Amniotic stem cell (primary cell): ENCODE measurements at places on chromosomes 12 and 14.

GRCh38 chr12:94714378-94715114 lies 64.2 kb upstream of the TMCC3 start:
- DNase-seq, result no peak

GRCh38 chr14:97747316-97747715 lies 950.1 kb downstream of the VRK1 start:
- DNase-seq, result no peak

DNA sequence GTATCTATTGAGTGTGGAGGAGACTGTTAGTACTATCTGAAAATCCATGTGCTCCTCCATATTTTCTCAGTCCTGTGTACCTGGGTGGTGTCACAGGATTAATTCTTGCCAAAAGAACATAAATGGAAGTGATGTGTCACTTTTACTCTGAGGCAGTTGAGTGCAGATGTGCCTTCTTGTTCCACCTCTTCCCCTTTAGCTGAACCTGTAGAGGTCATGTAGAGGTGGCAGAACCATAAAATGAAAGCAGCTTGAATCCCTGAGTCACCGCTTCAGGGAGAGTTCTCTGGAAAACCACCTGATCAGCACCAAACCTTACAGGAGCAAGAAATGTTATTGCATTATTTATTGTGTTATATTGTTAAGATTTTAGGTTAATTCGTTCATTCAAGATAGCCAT lies 14.7 kb upstream of the SLC25A3 start:
- no peak for DNase-seq

- DNase-seq, result no peak
Observed at GRCh38 chr12:108380382-108380781, 41.3 kb upstream of the CMKLR1 start.

DNA sequence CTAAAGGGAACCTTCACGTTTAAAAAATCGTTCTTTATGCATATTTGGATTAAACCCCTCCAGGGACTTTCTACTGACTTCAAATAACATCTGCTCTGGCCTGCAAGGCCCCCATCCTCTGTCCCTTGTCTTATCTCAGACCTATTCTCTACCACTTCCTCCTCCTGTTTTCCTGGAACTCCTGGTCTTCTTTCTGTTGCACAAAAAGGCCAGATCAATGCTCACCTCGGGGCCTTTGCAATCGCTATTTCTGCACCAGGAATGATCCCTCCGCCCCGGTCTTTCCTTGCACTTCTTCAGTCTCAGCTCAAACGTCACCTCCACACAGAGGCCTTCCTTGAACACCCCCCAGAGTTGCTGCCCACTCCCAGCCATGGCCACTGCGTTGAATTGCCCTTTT lies 57.6 kb upstream of the BEGAIN start:
- DNase-seq, result no peak

- no peak for DNase-seq
Observed at GRCh38 chr14:65926504-65926903, 514.0 kb downstream of the FUT8 start.

GRCh38 chr12:109497675-109498074 lies 20.2 kb downstream of the UBE3B start:
- no peak for DNase-seq

DNA sequence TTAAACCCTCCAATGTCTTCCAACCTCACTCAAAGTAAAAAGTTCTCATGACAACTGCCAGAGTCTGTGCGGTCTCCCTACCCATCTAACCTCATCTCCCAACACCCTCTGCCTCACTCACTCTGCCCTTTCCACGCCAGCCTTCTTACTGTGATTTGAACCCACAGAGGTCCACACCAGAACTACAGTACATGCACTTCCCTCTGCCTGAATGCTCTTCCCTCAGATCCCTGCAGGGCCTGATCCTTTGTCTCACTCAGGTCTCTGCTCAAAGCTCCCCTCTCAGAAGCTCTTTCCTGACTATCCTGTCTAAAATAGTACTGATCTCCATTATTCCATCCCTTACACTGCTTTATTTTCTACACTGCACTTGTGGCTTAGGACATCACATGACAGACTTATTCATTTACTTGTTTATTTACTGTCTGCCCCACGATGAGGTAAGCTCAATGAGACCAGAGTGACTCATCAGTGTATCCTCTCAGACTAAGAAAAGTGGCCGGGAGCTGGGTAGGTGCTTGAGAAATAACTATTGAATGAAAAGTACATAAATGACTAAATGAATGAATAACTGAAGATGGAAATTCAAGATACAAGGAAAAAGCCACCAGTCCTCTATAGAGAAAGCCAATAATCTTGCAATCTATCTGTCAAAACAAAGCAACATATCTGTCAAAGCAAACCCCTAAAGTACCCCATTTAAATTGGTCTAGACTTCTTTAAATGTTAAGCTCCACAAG lies 17.1 kb downstream of the POMT2 start:
- peak; percentile 81 for DNase-seq
